Lower leg skin (tissue), 4 donors: ENCODE measurements at places on chromosomes 4 and X. TPM values are rescaled to one million over a fixed set of nuclear protein-coding genes. Genes with fewer than 3 reads are reported as not detected.

GRCh38 chr4:83109480-83110222, 4.9 kb downstream of the PLAC8 start:
- no peak for DNase-seq

GRCh38 chr4:73589261-73589847, 30.9 kb downstream of the RASSF6 start:
- no peak for DNase-seq

DNA sequence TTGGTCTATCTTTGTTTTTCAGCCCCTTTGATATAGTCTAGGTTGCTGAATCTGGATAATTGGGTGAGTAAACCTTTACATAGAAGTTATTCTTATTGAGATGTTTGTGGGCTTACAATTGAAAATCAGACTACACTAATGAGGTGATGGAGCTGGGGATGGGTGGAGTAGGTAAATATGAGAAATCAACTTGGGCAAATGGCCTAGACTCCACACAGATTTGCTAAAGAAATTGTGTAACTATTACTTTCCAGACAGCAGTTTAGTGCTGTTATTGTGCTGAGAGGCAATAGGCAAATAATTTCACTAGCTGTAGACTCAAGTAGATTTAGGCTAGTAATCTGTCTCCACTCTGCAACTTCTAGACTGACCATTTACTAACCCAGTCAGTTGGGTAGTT, 8.2 kb downstream of the DIAPH2 start:
- no peak for DNase-seq

GRCh38 chr4:100017637-100018310, 67.7 kb upstream of the H2AZ1 start:
- DNase-seq, result no peak

- no peak for DNase-seq
These were observed 57.2 kb downstream of the FNIP2 start for GRCh38 chr4:158826057-158826456.

DNA sequence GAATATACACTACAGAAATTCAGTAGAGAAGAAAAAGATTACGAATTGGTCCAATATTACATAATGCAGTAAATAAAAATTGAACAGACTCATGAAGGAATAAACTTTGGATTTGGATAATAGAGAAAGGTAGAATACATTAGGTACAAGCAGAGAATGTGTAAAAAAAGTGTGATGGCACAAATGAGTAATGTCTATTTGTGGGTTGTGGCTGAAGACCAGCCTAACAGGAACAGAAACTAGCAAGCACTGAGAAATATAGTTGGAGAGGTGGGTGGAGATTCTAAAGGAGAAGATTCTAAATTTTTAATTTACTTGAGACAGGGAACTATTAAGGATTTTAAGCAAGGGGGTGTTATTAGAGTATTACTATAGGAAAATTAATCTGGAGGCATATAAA, 15.2 kb upstream of the CLOCK start:
- DNase-seq, result no peak

DNA sequence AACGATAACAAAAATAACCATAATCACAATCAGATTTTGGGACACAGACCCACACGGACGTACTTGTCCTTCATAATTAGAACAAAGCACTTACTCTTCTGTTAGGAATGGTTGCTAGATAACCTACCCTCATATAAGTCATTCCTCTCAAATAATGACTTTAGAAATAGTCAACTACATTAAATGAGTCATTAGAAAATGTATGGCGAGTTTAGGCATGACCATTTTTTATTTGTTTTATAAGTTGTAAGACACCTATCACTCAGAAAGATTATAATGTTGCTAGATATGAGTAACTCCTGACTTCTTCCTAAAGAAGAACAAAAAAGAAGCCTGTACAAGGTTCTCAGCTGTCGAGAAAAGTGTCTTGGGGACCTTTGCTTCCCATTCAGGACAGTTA, 1637.5 kb upstream of the PCDH7 start:
- no peak for DNase-seq

DNA sequence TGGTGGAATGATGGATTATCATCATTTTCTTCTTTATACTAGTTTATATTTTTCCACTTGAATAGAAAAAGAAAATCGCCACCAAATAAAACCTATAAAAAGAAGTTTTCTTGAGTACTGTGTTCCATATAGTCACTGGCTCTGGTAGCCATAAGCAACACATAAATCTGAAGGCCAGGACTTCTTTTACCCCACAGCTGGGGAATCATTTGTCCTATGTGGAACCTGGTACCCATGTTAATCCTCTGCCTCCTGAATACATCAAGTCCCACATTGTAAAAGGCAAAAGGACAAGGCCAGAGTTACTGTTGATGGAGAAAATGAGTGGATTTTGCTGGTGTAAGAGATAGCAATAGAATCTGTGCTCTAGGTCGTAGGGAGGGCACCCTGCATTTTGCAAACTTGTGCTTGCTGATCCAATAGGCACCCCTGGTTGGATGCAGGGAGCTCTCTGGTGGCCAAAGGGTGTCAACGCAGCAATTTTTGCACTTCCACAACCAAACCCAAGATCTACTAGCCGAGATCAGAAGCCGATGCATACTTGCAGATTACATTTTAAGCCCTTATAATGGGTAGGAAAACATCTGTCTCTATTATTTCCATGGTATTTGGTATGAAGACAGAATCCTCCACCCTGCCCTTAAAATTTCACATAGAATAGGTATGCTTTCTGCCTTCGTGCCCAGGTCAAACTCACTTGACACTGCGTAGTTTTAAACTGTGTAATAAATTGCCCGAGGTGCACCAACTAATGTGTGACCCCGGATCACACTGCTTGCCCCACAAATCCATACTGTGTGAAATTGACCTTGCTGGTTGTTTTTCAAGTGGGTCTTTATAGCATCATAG, 146.2 kb upstream of the SCML1 start:
- DNase-seq, result no peak

DNA sequence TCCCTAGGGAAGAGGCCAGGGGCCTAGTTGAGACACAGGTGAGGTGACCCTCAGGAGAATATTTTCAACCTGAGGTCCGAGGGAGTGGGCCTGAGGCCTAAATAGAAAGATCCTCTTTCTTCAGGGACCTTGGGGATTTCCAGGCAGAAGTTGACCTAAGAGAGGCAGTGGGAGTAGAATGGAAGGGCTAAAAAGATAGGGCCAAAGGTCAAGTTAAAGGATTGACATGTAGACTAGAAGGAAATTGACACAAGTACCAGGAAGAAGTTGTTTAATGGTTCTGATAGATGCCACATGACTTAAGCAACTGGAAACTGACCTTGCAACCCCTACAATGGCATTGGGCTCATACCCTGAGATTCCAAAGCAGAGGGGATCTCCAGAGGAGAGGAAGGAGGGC, 76.9 kb downstream of the SHROOM3 start:
- DNase-seq, result no peak

The CAPN6 gene
- 0.34 TPM for total RNA-seq

The MAP7D2 gene
- total RNA-seq, result 0.61 TPM

The CCDC110 gene
- 0.61 TPM for total RNA-seq

The MAGEA2 gene
- not detected for total RNA-seq
